ENCODE measurements at places on chromosomes 7 and 10. TPM values are rescaled to one million over a fixed set of nuclear protein-coding genes. Genes with fewer than 3 reads are reported as not detected.

DNA sequence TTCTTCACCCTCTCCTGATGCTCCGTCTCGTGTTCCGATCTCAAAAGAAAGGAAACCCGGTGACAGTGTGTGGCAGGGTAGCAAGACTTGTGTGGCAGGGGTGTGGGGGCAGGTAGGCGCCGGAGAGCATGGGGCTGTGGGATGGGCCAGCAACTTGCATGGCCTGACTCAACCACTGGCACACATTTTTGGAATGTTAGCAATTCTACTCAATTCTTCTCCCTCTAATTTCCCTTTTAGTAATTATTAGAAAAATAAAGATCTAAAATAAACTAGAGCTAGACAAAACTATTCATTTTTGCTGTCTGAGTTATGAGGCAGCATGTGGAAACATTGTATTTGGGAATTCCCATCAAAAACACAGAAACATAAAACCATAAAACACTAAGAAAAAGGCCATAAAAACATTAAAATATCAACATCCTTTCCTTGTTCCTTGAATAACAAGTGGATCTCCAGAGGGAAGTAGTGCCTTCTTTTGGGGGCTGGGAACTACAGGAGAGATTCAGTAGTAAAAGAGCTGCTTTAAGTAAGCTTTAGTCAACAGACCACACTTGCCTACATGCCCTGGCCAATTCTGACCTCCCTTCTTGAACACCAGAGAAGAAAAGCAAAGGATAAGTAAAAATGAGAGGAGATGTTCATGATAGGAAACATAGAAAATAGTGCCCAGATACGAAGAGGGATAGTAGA is 21.8 kb downstream of the SEMA3C start:
- H3K36me3 ChIP-seq: no peaks in the 10 kb centered on the region
- no peak overlapping the region for H3K4me3 ChIP-seq
- DNase-seq: no peak
- no peaks in the 10 kb centered on the region for H3K4me1 ChIP-seq
- H3K27ac ChIP-seq: no peak overlapping the region

Gene TMEM184A
- 0.18 TPM for total RNA-seq

Gene CDCA7L
- total RNA-seq: 25.1 TPM

Gene FOXL3
- not detected for total RNA-seq

Gene SFTPA1
- total RNA-seq: not detected

DNA sequence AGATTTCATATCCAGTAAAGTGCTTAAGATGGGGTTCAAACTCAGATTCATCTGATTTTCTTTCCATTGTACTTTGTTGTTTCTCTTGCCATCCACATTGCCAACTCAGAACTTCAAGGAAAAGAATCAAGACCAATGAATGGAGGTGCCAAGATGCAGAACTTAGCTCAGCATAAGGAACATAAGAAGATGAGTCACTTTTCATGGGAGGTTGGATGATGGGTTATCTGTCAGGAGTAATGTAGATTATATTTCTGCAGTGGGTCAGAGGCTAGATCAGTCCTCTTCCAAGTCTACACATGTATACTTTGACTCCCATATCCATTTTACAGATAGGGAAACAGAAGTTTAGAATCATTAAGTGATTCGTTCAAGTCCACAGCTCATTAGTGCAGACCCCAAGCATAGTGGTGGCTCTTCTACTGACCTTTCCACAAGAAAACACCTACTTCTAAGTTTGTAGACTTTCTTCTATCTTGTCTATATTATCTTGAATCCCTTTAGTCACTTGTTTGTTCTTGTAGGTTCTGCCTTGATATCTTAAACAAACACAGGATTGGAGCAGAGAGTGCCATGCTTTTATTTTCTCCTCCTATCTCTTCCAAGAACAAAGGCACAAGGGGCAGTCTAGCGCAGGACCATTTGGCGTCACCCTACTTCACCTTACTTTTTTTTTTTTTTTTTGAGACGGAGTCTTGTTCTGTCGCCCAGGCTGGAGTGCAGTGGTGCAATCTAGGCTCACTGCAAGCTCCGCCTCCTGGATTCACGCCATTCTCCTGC is 14.0 kb upstream of the ADD3 start:
- H3K36me3 ChIP-seq: no peaks in the 10 kb centered on the region
- H3K4me3 ChIP-seq: no peak overlapping the region
- no peaks in the 10 kb centered on the region for H3K27me3 ChIP-seq

DNA sequence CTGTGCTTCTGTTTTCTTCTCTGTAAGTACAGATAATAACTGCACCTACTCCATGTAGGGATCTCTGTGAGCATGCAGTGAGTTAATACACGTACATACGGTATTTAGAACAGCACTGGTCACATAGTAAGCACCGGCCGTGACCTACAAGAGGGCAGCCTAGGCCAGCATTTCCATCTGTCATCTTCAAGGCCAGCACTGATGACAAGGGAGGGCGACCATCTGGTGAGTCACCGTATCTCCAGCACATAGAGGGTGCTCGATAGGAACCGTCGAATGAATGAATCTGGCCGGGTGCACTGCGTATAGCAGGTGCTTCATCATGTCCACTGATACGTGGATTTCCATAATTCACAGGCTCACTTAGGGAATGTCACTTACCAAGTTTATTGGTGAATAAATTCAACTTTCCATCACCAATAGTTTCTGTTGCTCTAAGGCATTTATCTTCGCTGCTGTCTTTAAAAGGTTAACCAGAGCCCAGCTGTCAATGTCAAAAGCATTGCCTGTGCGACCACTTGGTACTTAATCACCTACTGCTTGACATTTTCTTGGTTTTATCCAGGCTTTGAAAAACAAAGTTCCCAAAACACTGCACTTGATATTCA is 8.3 kb downstream of the NOD1 start:
- H3K36me3 ChIP-seq: no peaks in the 10 kb centered on the region
- no peak overlapping the region for H3K27ac ChIP-seq
- H3K4me3 ChIP-seq: no peak overlapping the region

Gene PDE6C
- not detected for total RNA-seq

GRCh38 chr10:4343873-4344272 is 482.1 kb upstream of the AKR1E2 start:
- H3K27me3 ChIP-seq: no peaks in the 10 kb centered on the region
- H3K4me1 ChIP-seq: no peaks in the 10 kb centered on the region
- H3K36me3 ChIP-seq: no peaks in the 10 kb centered on the region
- no peak overlapping the region for H3K4me3 ChIP-seq
- H3K27ac ChIP-seq: no peak overlapping the region

DNA sequence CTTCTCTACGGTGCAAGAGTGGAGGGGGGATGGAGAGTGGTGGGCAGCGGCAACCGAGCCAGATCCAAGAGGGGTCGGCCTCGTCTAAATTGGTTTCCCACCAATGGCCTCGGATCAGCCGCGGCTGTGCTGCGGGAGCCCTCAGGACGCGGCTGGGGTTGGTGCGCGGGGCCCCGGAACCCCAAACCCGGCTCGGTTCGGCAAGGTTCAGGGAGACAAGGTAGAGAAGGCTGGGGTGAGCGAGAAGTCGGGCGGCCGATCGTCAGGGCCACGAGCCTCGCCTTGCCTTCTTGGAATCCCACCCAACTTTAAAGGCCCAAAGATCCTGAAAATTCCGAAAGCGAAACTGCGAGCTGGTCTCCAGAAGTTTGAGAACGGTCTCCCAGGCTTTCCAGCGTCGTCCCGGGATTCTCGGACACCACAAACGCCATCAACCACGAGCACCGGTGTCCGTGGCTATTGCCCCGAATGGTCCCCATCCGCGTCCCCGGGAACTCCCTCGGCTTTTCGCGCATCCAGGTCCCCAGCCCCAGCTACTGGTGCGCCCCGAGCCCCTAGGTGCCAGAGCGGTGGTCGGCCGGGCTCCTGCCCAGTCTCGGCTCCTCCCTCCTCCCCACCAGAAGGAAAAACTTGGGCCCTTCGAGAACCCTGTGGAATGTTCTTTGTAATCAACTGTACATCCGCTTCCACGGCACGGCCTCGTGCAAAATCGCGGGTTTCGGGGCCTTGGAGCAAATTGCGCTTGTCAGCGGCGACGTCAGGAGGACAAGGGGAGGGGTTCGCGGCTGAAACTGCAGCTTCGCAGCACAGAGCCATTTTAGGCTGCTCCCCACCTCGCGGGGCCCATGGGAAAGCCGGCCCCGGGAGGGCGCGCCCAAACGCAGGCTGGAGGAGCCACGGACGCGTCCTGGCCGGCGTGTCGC is 3.2 kb downstream of the SFMBT2 start:
- H3K27ac ChIP-seq: no peak overlapping the region
- peak; percentile 46 for DNase-seq
- H3K4me3 ChIP-seq: peak overlapping the region; percentile 80
- H3K27me3 ChIP-seq: peaks cover 24% of the 10 kb centered on the region

DNA sequence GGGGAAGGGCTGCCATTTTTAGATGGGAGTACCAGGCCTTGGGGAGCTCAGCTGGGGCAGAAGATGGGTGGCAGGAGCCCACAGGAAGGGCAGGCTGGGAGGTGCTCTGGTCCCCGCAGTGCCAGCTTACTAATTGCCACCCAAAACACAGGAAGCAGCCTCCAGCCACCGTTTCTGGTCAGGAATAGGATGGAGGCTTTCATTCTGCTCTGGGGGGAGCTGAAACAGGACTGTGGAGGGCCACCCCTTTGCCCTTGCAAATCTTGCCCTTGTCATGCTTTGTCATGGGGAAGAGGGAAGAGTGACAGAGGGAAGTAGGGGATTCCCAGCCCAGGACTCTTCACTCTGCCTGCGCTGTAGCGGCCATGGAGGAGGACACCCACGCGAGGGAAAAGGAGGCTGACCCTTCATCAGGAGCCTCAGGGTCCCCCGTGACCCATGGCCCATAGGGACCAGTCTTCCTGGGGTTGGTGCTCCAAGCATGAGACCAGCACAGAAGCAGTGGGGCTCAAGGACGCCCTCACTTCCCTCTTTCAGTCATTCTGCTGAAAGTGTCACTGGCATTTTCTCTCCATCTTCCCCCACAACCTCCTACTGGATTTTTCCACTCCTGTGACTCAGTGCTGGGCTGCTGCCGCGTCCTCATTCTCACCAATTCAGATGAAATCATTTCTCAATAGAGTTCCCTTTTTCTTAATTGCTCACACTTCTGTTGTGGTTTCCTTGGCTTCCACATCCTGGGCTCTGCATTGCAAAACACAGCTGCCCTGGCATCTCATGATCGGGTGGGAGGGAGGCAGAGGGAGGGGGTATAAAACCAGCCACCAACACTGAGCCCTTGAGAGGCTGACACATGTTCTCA is 61.9 kb downstream of the MKI67 start:
- peaks cover 65% of the 10 kb centered on the region for H3K36me3 ChIP-seq
- peaks cover 88% of the 10 kb centered on the region for H3K4me1 ChIP-seq
- H3K4me3 ChIP-seq: peak overlapping the region; percentile 44
- no peaks in the 10 kb centered on the region for H3K27me3 ChIP-seq
- DNase-seq: peak; percentile 77
- peak overlapping the region; percentile 81 for H3K27ac ChIP-seq

- no peak for DNase-seq
- H3K4me1 ChIP-seq: no peaks in the 10 kb centered on the region
- no peak overlapping the region for H3K27ac ChIP-seq
- H3K36me3 ChIP-seq: no peaks in the 10 kb centered on the region
- no peak overlapping the region for H3K4me3 ChIP-seq
- no peaks in the 10 kb centered on the region for H3K27me3 ChIP-seq
Measured at GRCh38 chr7:54563329-54563916, 21.2 kb downstream of the VSTM2A start.

DNA sequence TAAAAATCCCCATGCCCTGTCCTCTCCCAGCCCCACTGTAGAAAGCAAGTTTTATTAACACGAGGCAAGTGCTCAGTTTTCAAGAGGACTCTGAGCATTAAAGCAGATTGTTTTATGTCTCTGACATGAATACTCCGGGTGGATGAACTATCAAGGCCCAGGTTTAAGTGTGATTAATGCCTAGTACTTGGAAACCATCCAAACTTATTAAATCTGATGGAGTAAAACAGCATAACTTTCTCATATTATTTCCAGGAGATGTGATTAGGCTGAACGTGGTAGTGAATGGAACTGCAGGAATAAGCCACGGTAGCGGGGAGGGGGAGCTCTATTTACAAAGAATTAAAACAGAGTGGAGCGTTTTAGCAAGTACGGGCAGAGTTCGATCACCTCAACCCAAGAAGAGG is 144.2 kb upstream of the RNF32 start:
- H3K4me3 ChIP-seq: no peak overlapping the region
- H3K4me1 ChIP-seq: no peaks in the 10 kb centered on the region
- no peak for DNase-seq
- no peaks in the 10 kb centered on the region for H3K36me3 ChIP-seq
- peaks cover 17% of the 10 kb centered on the region for H3K27me3 ChIP-seq

DNA sequence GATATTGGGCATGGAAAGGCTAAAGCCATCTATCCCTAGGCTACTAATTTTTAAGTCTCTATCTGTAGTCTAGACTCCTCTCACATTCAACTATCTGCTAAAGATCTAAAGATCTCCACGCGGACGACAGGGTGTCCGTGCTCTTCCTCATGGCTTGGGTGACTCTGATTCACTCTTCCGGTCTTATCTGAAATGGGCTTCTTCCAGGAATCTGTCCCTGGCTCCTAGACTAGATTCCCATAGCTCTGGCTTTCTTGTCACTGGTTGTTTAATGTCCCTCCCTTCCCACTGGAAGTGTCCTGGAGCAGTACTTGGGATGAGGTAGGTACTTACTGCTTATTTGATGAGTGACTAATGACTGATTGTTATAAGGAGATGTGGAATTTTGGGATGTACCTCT is 62.0 kb upstream of the PODXL start:
- H3K27ac ChIP-seq: no peak overlapping the region
- DNase-seq: no peak
- H3K27me3 ChIP-seq: peaks cover 10% of the 10 kb centered on the region
- H3K4me3 ChIP-seq: no peak overlapping the region
- H3K36me3 ChIP-seq: no peaks in the 10 kb centered on the region
- H3K4me1 ChIP-seq: no peaks in the 10 kb centered on the region

Gene UFSP1
- total RNA-seq: 0.50 TPM

Gene COL28A1
- 0.23 TPM for total RNA-seq

Gene TUBGCP2
- 80.8 TPM for total RNA-seq

Gene DOCK4
- total RNA-seq: 0.85 TPM

Gene WNT8B
- total RNA-seq: 0.20 TPM

GRCh38 chr10:26438534-26439341 is 597 bp downstream of the APBB1IP start:
- no peaks in the 10 kb centered on the region for H3K36me3 ChIP-seq
- peak overlapping the region; percentile 93 for H3K4me3 ChIP-seq
- H3K27me3 ChIP-seq: no peaks in the 10 kb centered on the region
- DNase-seq: peak; percentile 74
- H3K4me1 ChIP-seq: peaks cover 31% of the 10 kb centered on the region
- peak overlapping the region; percentile 87 for H3K27ac ChIP-seq

GRCh38 chr7:50308532-50309385 is 4.2 kb downstream of the IKZF1 start:
- peaks cover 14% of the 10 kb centered on the region for H3K36me3 ChIP-seq
- H3K27me3 ChIP-seq: no peaks in the 10 kb centered on the region
- peak overlapping the region; percentile 87 for H3K27ac ChIP-seq
- peaks cover 39% of the 10 kb centered on the region for H3K4me1 ChIP-seq

- H3K4me3 ChIP-seq: no peak overlapping the region
- H3K27me3 ChIP-seq: peaks cover 10% of the 10 kb centered on the region
- peaks cover 1% of the 10 kb centered on the region for H3K36me3 ChIP-seq
- DNase-seq: no peak
Measured at GRCh38 chr10:12838366-12838765, 163.1 kb downstream of the CCDC3 start.

GRCh38 chr10:48765039-48765438 is 80.4 kb downstream of the WDFY4 start:
- no peak overlapping the region for H3K4me3 ChIP-seq
- H3K4me1 ChIP-seq: no peaks in the 10 kb centered on the region
- no peak for DNase-seq
- peaks cover 15% of the 10 kb centered on the region for H3K27me3 ChIP-seq

- no peak overlapping the region for H3K27ac ChIP-seq
- no peaks in the 10 kb centered on the region for H3K27me3 ChIP-seq
- DNase-seq: no peak
- H3K36me3 ChIP-seq: no peaks in the 10 kb centered on the region
- no peaks in the 10 kb centered on the region for H3K4me1 ChIP-seq
- no peak overlapping the region for H3K4me3 ChIP-seq
Measured at GRCh38 chr10:77060913-77061312, 576.7 kb downstream of the KCNMA1 start.

Measured in T-cell (primary cell).